Spinal cord (tissue), 10 donors: ENCODE measurements at places on chromosomes 2 and 18.

- DNase-seq: no peak
Measured at GRCh38 chr2:23453432-23453831, 68.5 kb downstream of the KLHL29 start.

DNA sequence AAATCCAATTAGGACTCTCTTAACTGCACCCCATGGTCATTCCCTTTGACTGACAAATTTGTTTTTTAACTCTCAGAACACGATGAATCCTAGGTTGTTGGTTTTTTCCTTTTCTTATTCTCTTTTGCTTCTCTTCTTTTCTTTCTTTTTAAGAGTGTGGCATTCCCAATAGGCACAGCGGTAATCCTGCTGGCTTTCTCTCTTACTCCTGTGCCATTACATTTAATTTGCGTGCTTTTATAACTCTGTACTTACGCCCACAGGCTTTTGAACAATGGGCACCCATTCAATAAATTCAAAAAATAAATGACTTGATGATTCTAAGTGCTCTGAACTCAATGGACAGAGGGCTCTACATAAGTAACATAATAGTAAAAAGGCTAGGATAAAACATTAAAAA, 189.0 kb upstream of the SMAD7 start:
- DNase-seq: no peak

GRCh38 chr2:105754011-105754410, 9.3 kb downstream of the NCK2 start:
- no peak for DNase-seq

DNA sequence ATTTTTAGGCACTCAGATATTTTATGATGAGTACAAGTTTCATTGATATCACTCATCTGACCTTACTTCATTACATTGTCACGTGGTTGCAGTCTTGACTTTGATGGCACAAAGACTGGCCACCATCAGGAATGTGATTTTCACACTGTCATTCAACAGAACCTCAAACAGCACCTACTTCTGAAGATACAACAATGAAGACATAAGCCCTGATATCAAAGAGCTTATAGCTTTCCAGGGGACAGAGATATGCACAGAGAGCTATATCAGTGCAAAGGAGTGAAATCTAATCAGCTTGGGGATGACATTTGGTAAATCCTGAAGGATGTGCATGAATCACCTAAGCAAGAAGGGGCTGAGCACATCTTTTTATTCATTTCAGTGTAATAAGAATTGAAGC, 72.3 kb downstream of the MEP1B start:
- DNase-seq: no peak

- DNase-seq: peak; percentile 62
Measured at GRCh38 chr2:95024371-95024770, 1.1 kb upstream of the MAL start.

DNA sequence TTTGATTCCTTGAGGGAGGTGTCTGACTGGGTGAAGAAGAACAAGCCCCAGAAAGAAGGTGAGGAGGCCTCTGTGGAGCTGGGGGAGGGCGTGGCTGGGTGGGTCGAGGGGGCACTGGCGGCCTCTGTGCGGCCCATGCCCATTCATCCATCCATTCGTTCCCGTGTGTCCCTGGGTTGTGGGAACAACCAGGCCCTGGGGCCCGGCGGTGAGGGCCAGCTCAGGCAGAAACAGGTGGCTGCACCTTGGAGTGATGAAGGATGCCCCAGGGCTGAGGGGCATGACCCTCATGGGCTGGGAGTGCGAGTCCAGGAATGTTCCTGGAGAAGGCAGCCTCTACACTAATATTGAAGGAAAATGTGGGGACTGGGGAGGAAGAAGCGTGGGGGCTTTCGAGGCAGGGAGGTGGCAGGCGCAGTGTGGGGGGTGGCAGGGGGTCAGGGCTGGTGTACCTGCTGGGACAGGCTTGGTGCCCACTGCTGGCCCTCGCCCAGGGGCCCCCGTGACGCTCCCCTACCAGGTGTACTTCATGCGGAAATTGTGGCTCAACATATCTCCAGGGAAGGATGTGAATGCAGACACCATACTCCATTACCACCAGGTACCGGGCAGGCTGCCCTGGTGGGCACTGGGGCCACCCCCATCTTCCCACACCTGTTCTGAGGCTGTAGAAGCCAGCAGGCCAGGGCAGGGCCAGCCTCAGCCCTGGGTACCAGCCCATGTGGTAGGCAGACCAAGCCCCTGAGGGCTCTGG, 11.2 kb upstream of the GPR17 start:
- no peak for DNase-seq

DNA sequence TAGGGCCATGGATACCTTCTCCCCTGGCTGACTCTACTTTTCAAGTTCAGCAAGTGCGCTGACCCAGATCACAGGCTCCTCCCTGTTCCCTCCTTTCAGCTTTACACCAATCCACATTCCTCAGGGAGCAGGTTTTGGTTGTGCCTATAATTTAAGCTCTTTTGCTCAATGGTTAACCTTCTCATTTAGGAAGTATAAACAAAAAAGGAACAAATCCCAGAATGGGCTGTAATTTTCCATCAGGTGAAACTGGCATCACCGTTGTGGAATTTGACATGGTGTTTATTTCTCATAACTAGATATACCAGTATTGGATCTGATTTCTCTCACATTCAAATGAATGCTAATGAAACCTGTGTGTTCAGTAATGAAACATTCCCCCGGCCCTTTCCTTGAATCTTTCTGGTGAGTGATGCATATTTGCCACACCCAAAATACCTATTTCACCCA, 13.6 kb downstream of the STRN start:
- DNase-seq: no peak

- DNase-seq: peak; percentile 71
Measured at GRCh38 chr2:75627902-75628504, 18.6 kb upstream of the MRPL19 start.

- no peak for DNase-seq
Measured at GRCh38 chr2:49278561-49278960, 124.2 kb upstream of the FSHR start.

- DNase-seq: no peak
Measured at GRCh38 chr18:70870292-70870691, 581.4 kb downstream of the SOCS6 start.

DNA sequence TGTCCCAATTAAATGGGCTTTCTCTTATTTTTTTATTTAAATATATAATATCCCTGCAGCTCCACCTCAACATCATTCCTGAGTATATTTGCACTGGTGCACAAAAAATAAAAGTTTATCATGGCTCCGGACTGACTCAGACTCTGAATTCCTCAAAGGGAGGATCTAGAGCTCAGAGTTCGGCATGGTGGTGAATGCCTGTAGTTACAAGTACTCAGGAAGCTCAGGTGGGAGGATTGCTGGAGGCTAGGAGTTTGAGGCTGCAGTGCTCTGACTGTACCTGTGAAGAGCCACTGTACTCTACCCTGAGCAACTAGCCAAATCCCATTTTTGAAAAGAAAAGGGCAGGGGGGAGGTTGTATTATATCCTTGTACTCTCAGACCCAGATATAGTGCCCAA, 52.8 kb upstream of the NRXN1 start:
- no peak for DNase-seq

DNA sequence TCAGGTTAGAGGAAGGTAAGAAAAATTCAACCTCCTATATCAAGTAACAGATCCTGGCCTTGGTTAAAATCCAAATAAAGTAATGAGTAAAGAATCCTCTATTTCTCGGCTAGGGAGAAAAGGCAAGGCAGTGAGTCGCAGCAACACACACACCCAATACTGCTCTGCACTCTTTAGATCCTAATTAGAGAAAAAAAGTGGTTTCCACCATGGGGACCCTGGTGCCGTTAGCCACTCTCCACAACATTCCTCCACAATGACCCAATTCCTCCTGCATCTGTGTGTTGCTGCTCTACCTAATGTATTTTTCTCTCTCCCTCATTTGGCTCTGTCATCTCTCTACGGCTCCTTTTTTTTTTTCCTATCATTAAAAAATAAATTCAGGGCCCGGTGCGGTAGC, 462.7 kb downstream of the METTL4 start:
- DNase-seq: no peak
